ENCODE measurements at places on chromosomes 6 and 20.
A peak's percentile ranks its signal among the peaks of the same experiment; 100 is the strongest.

- peak; percentile 26 for DNase-seq
Observed at GRCh38 chr20:50278684-50279531, 88.3 kb downstream of the CEBPB start.

GRCh38 chr20:53657732-53658131 lies 64.1 kb upstream of the ZNF217 start:
- peak; percentile 86 for DNase-seq

DNA sequence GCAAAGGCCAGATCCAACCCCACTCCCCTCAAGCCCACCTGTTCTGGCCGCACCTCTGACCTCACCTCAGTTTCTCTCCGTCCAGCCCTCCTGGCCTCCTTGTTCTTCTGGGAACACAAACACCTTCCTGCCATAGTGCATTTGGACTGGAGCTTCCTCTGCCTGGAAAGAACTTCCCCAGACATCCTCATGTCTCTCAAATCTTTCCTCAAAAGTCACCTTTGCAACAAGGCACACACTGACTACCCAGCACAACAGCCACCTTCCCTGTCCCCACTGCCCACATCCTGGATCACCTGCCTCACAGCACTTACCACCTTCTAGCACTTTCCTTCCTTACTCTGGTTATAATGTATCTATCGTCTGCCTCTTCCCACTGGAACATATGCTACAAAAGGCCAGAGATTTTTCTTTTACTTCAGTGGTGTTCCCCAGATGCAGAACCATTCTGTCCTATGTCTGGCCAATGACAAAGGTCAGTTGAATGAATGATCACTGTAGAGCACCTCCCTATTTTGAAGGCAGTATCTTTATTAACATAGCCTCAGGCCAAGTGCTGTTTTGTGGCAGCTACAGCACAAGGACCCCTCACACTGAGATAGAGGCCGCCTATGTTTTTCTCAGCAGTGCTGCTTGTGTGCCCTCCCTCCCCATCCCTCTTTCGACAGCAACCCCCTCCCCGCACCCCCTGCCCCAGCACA lies 4.1 kb downstream of the HLA-B start:
- DNase-seq: no peak

DNA sequence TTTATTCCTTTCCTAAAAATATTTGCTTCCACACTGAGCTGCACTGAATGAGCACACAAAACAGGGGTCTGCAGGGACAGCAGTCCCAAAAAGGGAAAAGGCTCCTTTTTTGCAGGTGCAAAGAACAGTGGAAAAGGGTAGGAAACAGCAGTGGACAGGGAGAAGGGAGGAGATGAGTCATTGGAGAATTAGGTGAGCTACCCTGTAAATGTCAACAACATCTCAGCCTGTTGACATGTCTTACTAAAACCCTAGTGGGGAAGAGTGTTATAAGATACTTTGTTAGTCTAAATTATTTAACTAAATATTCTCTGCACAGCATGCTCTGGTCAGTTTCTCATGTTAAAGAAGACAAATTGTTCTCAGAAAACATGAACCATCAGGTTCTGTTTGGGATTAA lies 151.5 kb upstream of the FBXL4 start:
- no peak for DNase-seq

- no peak for DNase-seq
Observed at GRCh38 chr6:84172080-84172479, 55.4 kb downstream of the CEP162 start.
